ENCODE measurements at places on chromosomes 12 and 14.

GRCh38 chr12:12488823-12489550, 73.7 kb downstream of the DUSP16 start:
- no peak for DNase-seq

DNA sequence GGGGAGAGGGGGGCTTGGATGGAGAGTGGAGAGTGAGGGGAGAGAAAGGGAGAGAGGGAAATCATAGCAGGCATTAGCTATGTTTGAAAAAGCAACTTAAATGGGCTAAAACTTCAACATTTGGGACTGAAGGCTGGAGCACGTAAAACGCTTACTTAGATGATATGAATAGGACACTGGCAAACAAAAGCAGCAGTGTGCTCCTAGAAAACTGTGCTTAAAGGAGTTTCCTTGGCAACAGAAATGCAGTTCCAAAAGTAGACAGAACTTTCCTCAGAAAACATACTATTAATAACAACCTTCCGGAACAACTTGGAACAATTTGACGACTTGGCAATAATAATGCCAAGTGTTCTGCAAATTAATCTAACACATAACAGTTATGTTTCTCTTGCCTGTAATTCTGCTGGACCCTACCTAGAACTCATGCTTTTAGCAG, 235.5 kb upstream of the NPAS3 start:
- DNase-seq = no peak

DNA sequence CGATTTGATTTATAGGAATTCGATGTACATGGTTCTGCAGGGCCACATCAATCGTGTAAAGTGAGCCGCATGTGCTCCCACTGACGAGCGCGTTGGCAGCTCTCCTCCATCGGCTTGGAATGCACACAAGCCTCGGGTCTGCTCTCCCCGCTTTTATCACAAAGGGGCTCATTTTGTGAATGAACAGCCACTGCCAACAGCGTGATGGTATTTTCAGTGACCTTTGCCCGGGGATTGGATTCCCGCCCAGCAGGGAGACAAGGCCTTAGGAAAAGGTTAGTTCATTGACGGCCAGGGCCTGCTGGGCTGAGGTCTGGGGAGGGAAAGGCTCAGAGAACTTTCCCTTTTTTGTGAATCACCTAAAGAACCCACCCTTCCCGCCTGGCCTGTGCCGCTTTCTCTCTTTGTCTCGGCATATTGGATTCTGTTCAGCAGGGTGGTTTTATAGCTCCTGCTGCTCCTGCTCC, 232.1 kb downstream of the MSRB3 start:
- no peak for DNase-seq

DNA sequence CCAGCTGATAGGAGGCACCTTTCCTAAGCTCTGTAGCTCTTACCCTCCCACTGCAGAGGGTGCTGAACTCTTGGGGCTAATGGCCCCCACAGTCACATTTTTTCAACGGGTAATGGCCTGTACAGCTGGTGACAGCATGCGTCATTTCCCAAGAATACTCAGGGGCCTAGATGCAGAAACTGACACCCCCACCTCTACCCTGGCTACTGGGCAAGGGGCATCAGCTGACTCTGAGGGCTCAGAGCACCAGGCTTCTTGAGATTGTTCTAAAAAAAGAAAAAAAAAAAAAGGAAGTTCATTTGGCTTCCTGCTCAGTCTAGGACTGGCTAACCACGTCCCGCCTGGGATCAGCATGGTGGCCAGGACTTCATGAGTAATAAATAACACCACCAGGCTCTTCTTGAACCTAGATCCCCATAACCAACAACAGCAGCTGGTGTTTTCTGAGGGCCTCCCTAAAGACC, 35.2 kb downstream of the ZFP36L1 start:
- DNase-seq = peak; percentile 85

GRCh38 chr12:118103601-118104382, at the start of gene VSIG10:
Gene VSIG10 (minus strand): TSS chr12:118104011. CDS start chr12:118103671, 340 bp downstream.
- peak; percentile 57 for DNase-seq

DNA sequence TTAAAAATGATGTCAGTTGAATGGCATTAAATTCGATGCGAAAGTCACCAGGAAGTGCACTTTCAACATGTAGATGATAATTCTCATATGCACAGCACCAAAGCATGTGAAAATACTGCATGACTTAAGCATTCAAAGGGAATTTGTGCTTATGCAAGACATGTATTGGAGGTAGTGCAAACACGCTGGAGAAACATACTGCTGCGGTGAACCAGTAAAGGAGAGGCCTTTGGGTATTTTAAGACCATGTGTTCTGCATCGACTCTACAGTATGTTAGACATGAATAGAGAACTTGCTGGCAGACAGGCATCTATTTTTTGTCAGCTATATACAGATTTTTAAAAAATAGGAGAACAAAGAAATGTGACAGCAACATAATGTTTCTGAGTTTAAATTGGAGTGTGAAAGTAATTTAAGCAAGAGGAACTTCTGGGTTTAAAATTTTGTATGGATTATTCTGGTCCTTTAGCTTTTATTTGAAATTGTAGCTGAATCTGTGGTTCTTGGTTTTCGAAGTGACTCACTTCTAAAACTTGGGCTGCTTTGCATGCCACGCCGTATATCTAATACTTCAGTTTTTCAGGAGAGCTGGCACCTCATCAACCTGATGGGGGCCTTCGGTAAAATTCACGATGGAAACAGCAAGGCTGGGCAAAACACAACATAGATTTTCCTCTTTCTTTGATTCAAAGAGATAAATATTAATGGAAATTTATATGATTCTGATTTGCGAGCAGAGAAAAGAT, 408.7 kb downstream of the APAF1 start:
- DNase-seq = no peak

- DNase-seq = no peak
Measured at GRCh38 chr14:52783206-52783605, 8.2 kb downstream of the GNPNAT1 start.

DNA sequence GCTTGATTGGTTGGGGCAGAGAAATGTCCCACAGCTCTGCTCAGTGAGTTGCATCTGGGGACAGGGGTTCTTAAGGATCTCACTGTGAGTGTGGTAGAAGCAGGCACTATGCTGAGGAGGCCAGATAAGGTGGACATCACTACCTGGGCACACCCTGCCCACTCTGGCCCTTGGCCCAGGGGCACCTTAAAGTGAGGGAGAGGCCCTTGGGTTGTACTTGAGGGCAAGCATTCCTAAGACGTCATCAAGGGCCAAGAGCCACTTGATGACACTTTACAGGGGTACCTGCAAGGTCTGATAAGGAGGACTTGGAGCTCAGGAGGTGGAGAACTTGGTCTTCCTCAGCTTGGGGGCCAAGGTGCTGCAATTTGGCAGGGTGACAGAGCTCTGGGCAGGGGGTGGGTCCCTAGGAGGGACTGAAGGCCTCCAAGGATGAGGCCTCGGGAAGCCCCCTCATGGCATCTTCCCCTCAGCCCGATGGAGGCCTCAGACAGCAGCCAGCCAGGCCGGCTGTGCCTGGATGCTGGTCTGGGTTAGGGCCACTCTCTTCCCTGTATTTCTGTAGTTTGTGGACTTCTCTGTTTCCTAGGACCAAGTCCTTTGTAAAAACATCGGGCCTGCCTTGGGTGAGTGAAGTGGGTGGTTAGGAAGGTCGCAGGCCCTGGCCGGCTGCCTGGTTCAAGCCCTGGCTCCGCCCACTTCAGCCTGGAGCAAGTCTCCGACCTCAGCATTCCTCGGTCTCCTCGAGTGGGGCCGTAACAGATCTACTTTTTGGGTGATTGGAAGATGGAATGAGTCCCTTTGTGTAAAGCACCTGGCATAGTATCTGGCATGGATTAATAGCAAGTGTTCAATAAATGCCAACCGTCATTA, 24.8 kb downstream of the GPR68 start:
- DNase-seq = no peak

DNA sequence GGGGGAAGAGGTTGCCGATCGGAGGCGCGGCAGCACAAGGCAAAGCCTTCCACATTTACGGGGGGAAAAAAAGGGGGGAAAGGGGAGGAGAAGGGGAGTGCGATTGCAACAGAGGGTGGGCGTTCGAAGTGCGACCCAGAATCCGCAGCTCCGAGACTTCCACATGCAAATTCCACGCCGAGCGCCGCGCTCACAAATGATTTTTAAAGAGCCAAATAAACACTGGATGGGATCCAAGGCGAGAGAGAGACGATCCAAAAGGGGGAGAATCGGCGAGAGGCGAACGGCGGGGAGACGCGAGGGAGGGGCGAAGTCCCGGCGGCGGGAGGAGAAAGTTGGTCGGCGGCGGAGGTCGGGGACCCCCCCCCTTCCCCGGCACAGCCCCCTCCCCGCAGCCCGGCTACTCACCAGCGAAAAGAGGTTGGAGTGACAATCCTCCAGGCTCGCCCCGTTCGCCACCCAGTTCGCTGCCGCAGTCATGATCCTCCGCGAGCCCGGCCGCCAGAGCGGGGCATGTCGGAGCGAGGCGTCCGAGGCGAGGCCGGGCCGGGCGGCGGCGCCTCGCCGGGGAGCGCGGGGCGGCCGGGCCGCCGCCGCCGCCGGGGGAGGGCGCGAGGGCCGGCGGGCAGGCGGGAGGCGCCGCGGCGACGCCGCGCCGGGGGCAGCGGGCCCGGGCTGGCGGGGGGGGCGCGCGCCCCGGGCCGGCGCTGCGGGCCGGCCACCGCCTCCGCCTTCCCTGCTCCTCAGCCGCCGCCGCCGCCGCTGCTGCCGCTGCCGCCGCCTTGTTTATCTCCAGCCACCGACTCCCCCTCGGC, 634 bp downstream of the MED13L start:
- peak; percentile 42 for DNase-seq

DNA sequence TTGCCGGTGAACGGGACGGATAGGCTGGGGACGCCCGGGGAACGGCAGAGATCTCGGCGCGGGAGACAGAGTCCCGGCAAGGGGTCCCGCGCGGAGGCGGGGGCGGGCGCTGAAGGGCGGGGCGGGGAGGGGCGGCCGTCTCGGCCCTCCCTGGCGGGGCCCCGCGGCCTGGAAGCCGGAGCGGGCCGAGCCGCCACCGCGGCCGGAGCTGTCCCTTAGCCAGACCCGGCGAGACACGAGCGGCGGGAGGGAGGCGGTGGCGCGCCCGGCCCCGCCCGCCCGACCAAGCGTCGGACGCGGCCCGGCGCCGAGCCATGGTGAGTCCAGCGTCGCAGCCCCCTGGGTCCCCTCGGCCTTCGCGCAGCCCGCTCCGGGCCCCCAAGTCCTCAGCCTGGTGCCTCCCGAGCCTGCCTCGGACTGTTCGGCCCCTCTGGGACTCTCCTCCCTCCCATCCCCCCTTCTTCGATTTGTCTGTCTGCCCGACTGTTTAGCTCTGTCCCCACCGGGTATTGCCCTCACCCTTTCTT, at the start of gene ARHGEF40:
Gene ARHGEF40 (plus strand): TSS at position 222 of the 527 bp plus-strand sequence. CDS start 93 bp downstream, at position 315.
- no peak for DNase-seq

- no peak for DNase-seq
Measured at GRCh38 chr12:3328081-3328480, 162.9 kb upstream of the PRMT8 start.

- DNase-seq = no peak
Measured at GRCh38 chr14:30874120-30874998, at the start of gene COCH. Gene COCH (plus strand): TSS chr14:30874559. CDS start chr14:30874939, 380 bp downstream.

GRCh38 chr14:56805201-56805991, 4.9 kb downstream of the OTX2 start:
- no peak for DNase-seq

DNA sequence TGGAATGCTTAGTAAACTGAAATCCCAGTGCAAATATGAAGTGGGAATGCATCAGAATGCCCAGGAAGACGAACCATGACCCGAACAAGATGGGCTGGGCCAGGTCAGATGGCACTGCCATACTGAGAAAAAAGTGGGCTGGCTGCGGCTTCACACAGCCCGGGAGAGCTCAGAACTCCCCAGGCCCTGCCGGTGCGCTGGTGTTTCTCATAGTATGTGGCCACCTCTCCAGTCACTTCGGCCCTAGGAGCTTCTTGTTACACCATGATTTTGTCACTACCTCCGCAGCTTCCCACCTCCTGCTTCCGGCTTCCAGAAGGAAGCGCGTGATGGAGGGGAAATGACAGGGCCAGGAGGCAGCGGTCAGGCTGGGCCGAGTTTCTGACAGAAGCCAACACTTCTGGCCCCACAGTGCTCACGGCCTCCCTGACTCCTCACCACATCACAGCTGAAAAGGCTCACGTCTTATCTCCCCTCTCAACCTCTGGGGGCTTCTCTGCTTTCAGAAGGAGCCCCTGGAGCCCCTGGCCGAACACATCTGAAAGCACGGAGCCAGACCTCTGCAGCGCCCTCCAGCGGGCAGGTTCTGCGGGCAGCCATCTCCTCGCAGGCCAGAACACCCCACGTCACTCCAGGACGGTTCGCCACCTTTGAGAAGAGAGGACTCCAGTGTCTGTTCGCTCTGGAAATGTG, 30.7 kb downstream of the DAD1 start:
- no peak for DNase-seq

DNA sequence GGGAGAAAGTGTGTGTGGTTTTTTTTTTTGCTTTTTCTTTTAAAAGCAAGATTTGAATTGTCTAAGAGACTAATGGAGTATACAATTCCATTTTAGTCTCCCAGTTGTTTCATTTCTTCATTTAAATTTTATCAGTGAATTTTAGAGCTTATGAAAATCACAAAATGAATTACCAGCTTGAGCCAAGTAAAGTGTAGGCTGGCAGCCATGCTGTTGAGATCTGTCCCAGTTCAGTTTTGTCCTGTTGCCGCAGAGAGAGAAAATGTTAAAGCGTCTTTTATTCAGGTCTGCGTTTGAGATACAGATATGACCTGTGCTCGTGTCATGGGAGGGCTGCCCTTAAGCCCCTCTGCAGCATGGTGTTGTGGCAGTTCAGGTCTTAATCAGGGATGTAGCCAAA, 256.5 kb downstream of the IPO8 start:
- DNase-seq = no peak

DNA sequence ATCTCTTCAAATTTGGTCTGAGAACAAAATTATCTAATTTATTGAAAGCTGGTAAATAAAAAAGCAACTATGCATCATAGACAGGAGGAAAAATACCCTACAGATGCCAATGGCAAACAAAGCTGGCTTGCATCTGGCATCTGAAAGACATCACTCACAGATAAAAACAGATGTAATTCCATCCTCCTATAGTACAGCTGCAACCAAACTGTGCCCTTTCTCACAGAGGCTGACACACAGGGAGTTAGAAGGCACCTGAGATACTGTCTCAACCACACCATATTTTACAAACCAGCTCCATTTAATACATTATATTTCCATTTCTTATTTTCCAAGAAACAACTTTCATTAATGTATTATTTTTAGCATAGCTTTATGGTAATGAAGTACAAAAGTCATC, 39.4 kb downstream of the DUSP16 start:
- no peak for DNase-seq

DNA sequence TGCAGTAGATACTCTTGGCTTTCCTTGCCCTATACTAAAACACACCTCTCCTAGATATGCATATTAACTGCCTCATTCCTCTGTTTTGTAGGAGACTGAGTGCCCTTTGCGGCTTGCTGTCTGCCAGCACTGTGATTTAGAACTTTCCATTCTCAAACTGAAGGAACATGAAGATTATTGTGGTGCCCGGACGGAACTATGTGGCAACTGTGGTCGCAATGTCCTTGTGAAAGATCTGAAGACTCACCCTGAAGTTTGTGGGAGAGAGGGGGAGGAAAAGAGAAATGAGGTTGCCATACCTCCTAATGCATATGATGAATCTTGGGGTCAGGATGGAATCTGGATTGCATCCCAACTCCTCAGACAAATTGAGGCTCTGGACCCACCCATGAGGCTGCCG, 15.4 kb downstream of the TRAFD1 start:
- no peak for DNase-seq

GRCh38 chr12:116059904-116060303, 217.6 kb downstream of the MED13L start:
- DNase-seq = no peak

DNA sequence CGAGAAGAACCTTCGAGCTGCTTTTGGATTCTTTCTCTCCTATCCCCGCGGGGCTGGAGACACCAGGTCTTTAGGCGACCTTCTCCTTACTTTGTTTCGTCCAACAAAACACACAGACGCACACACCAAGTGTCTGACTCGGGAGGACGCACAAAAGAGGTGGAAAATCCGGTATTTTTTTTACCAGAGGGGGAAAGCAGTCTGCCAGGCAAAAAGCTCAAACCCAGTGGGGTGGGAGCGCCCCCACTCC, 2.1 kb downstream of the SIX4 start:
- DNase-seq = no peak

Data from GDM1 (cell line).